ENCODE measurements at places on chromosomes 2 and 18.

GRCh38 chr2:79393806-79394484, 118.9 kb upstream of the CTNNA2 start:
- DNase-seq: no peak

GRCh38 chr2:223916181-223916920, 28.8 kb downstream of the WDFY1 start:
- no peak for DNase-seq

DNA sequence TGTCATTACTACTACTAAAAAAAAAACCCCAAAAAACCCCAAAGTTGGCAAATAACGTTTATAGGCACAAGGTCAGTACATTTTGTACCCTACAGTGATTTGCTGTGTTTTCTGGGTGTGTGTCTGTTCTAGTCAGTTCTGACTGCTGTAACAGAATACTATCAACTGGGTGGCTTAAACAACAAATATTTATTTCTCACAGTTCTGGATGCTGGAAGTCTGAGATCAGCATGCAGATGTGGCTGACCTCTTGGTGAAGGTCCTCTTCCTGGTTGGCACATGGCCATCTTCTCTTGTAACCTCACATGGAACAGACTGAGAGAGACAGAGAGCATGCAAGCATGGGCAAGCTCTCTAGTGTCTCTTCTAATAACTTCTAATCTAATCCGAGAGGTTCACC, 103.1 kb downstream of the CERS6 start:
- no peak for DNase-seq

GRCh38 chr18:64699081-64699480, 550.2 kb upstream of the LINC00305 start:
- no peak for DNase-seq

- no peak for DNase-seq
Observed at GRCh38 chr2:106599540-106599939, 112.4 kb downstream of the CD8B2 start.

DNA sequence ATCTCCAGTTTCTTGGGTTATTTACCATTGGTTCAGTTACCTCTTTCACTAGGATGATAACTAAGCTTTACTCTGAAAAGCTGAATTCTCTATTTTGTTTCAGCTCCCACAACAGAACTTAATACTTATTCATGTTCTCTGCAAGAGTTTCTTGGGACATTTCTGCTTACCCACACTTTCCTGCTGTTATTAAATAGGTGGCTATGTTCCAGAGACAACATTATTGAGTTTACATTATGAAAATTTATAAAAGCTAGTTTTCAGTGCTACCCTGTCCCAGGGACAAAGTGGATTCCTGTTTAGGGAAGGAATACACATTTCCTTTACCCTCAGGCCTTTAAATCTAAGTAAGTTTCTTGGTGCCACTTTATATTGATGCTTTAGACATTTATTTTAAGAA, 7.0 kb upstream of the GPD2 start:
- no peak for DNase-seq

DNA sequence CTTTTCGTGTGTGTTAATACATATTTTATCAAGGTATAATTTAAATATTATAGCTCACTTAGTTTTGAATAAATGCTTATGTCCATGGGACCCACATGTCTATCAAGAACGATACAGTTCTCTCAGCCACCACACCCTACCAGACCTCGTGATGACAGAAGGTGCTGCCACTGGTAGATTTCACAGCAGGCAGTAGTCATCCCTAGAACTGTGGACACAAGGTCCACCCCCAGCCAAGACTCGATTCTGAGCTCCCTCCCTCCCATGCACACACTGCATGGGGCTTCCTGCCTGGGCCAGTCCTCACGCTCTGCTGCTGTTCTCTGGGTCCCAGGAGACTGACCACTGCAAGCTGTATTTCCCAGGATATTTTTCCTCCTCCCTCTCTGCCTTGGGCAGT, 26.5 kb upstream of the CREB1 start:
- DNase-seq: no peak

DNA sequence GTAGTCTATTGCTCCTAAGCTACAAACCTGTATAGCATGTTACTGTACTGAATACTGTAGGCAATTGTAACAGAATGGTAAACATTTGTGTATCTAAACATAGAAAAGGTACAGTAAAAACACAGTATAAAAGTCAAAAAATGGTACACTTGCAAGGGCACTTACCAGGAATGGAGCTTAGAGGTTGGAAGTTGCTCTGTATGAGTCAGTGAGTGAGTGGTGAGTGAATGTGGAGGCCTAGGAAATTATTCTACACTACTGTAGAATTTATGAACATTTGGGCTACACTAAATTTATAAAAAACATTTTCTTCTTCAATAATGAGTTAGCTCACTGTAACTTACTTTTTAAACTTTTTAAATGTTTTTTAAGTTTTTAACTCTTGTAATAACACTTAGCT, 19.0 kb downstream of the NABP1 start:
- DNase-seq: no peak

DNA sequence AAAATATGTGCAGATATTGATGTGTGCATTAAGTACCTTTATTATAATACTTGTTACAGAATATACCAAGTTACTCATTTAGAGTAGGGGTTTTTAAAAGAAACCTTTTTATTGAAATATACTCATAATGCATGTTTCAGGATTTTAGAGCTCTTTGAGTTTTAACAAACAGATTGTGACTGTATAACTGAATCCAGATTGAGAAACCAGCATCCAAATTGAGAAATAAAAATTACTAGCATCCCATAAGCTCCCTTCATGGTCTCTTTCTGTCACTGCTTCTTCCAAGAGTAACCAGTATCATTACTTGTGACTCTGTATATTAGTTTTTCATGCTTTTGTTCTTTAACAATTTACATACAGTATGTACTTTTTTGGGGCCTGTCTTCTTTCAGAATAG, 156.9 kb downstream of the UBR3 start:
- no peak for DNase-seq

DNA sequence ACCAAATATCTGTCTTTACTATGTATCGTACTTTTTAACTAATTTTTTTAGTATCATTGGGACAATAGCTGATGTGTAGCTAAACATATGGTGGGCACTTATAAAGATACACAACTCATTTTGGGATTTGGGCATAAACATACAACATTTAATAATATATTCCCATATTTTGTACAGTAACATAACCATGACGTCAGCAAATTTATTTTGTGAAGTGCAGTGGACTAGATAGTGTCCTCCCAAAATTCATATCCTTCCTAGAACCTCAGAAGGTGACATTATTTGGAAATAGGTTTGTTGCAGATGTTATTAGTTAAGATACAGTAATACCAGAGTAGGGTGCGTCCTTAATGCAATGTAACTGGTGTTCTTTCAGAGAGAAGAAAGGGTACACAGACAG, 356.7 kb downstream of the CDH7 start:
- DNase-seq: no peak

GRCh38 chr2:12050396-12050795, 304.0 kb downstream of the LPIN1 start:
- no peak for DNase-seq

GRCh38 chr2:163314712-163315111, 421.1 kb downstream of the FIGN start:
- no peak for DNase-seq

- DNase-seq: no peak
Observed at GRCh38 chr2:217060951-217061547, 201.2 kb upstream of the TNP1 start.

DNA sequence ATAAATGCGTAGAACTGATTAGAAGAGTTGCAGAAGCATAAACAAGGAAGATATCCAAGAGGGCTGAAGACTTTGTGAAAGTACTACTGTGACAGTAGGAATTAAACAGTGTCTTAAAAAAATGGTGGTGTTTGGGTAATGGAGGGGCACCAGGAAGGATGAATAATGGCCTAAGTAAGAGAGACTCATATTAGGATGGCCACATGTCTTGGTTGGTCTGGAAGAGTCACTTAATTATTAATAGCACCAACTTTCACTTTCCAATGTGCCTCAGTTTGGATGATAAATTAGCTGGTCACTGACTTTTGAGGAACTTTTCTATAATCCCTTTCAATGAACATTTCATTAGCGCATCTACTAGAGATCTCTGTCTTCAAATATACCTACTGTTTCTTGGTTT, 372.2 kb downstream of the NYAP2 start:
- DNase-seq: no peak

GRCh38 chr18:79542213-79542612, 137.4 kb upstream of the CTDP1 start:
- no peak for DNase-seq

GRCh38 chr2:209468846-209469245, 45.0 kb downstream of the MAP2 start:
- DNase-seq: no peak

DNA sequence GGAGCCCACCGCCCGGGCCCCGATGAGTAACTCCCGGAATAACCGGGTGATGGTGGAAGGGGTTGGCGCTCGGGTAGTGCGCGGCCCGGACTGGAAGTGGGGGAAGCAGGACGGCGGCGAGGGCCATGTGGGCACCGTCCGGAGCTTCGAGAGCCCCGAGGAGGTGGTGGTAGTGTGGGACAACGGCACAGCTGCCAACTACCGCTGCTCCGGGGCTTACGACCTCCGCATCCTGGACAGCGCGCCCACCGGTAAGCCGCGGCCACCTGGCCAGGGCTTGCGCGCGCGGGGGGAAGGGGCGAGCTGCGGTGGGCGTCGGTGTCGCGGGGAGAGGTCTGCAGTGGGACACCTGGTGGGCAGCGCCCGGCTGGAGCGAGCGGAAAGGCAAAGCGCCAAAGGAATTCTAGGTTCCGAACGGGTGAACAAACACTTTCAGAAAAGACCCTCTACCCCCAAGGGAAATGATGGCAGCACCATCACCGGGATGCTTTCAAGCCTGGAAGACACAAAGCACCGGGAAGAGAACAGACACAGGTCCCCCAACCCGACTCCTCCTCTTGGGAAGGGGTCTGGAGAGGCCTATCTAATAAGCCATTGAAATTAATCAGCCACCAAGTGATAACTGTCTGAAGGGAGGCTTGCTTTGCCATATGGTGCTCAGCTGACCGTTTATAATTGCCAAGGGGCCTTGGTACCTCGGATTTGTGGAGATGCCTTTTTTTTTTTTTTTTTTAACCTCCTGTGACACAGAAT, 1.1 kb downstream of the MIB1 start:
- no peak for DNase-seq
